Activated CD4-positive, alpha-beta memory T cell treated with anti-CD3 and anti-CD28 coated beads for 36 hours (primary cell): ENCODE measurements at places on chromosomes 3 and 15.

DNA sequence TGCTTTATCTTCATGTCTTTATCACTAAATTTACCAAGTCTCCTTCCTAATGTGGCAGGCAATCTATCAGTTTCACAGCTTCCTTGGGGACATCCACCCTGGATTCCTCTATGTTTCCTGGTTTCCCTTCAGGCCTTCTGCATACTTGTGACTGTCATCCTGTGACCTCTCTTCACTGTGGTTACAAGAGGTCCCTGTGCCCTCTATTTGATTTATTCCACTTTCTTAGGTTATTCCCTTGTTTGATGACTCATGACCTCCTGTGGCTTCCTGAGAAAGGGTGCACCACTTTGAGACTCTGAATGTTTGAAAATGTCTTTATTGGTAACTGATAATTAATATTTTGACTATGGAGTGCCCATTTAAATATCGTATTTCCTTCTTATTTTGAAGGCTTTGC lies 60.5 kb upstream of the KY start:
- DNase-seq, result no peak

- DNase-seq, result no peak
These were observed 35.6 kb downstream of the IQSEC1 start for GRCh38 chr3:13037458-13038117.

GRCh38 chr3:171218069-171218468 lies 191.5 kb upstream of the SLC2A2 start:
- no peak for DNase-seq

- DNase-seq, result no peak
These were observed 48.8 kb downstream of the ABHD2 start for GRCh38 chr15:89136818-89137772.

GRCh38 chr3:16362770-16363169 lies 97.8 kb downstream of the OXNAD1 start:
- no peak for DNase-seq

DNA sequence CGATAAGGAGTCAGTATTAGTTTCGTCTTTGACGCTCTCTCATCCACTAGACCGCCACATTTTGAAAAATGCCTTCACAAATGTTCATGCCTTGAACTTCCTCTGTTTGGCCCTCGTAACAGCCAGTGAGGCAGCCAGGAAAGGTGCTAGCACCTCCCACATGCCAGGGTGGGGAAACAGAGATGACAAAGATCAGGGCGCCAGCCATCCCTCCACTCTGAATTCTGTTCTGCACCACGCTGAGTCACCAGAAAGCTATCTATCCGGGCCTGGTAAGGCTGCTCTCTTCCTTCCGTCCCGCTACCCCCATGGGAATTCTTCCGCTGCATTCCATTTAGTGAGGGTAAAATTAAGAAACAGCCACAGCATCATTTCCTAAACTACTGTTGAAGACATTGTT lies 31.3 kb upstream of the BCL2L10 start:
- DNase-seq, result no peak

DNA sequence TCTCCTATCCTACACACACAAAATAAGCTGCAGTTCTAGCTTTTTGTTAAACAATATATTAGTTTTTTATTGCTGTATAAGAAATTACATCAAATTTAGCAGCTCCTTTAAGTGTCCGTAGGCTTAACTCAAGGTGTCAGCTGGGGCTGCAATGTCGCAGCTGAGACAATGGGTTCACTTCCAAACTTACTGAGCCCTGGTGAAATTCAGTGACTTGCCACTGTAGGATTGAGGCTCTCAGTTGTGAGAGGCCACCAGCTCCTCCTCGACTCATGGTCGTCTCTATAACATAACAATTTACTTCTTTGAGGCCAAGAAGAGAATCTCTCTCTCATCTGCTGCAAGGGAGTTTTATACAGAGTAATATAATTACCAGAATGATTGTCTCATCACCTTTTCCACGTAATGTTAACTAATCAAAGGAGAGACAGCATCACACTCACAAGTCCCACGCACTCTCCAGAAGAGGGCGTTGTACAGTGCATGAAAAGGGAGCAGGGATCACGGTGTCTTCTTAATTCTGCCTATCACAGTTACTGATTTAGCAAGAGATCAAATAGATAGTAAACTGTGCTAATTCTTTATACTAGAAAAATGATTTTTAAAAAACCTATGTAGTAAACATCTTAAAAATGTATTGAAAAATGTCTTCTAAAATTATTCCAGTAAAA lies 735.6 kb upstream of the GBE1 start:
- DNase-seq, result no peak

- no peak for DNase-seq
These were observed 184.1 kb downstream of the XXYLT1 start for GRCh38 chr3:195086885-195087284.

- DNase-seq, result no peak
These were observed 13.6 kb upstream of the CSK start for GRCh38 chr15:74768099-74768770.

GRCh38 chr3:38998086-38998485 lies 53.7 kb downstream of the SCN11A start:
- no peak for DNase-seq

GRCh38 chr3:27076815-27077630 lies 292.2 kb downstream of the NEK10 start:
- DNase-seq, result no peak

GRCh38 chr3:31357451-31357850 lies 175.3 kb upstream of the STT3B start:
- DNase-seq, result no peak

DNA sequence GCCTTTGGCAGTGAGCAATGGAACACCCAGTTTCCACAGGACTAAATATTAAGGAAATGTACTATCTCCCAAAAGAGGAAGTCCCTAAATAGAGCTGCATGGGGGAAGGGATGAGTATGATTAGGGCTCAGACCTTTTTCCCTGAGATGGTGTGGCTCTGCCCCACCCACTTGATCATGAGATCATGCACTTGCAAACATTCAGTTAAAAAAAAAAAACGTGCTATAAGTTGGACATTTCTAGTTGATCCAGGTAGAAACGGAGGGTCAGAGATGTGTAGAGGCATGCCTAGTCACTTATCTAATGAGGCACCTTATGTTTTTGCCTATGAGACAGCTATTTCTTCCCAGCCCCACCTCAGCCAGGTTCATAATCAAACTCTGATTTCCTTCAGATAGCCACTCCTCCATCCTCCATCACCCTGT lies 24.5 kb upstream of the SSR3 start:
- no peak for DNase-seq

GRCh38 chr3:140871022-140871421 lies 70.6 kb upstream of the SLC25A36 start:
- no peak for DNase-seq

GRCh38 chr3:196499061-196499460 lies 4.5 kb downstream of the RNF168 start:
- DNase-seq, result no peak

- no peak for DNase-seq
These were observed 176.7 kb downstream of the PDZRN3 start for GRCh38 chr3:73448041-73448440.

DNA sequence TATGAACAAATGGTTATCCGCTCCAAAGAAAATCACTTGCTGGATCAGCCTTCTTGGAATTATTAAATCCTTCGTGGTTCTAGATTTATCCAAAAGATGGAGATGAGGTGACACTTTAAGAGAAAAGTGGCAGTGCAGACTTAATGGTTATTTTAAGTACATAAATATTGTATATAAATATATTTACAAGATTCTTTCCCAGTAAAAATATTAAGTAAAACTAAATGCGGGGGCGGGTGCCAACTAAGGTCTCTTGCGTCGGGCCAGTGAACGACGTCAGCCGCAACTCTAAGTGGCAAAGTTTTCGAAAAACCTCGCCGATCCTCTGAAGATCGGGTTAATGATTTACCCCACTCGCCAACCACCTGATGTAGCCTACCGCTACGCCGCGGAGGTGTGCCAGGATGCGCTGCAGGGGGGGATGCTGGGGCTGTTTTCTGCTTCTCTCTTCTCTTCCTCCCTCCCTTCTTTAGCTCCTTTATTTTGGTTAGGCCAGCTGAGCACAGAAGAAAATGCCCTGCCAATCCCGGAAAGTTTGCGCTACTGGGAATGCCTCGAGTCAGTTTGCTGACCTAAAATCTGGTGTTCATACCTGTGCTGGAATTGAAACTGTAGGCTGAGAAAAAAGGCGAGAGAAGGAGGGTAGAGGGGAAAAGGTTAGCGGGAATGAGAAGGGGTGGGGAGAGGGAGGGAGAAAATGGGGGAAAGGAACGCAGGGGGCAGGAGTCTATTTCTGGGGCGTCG lies 7.6 kb upstream of the FOXB1 start:
- DNase-seq, result peak; percentile 26
